Testis (tissue), 5 donors: ENCODE measurements at places on chromosomes 2 and 18.
A peak's percentile ranks its signal among the peaks of the same experiment; 100 is the strongest.

- DNase-seq: no peak
Measured at GRCh38 chr2:64501946-64502345, 22.2 kb upstream of the AFTPH start.

DNA sequence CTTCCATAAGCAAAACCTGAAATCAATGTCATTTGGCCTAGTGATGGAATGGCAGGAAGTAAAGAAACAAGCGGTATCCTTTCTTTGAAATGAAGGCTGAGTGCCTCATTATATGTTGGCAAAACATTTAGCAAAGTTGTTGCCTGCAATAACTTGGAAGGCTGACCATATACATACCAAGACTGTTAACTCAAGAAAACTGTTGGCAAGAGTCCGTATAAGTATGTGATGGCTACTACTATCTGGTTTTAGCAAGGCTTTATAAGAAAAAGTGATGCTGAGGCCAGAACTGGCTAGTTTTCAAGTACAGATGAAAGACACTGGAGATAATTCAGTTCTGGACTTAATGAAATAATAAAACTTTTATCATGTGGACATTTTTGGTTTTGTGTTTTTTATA is 356.2 kb downstream of the ZNF521 start:
- no peak for DNase-seq

GRCh38 chr2:61969376-61969775 is 63.9 kb downstream of the COMMD1 start:
- no peak for DNase-seq

DNA sequence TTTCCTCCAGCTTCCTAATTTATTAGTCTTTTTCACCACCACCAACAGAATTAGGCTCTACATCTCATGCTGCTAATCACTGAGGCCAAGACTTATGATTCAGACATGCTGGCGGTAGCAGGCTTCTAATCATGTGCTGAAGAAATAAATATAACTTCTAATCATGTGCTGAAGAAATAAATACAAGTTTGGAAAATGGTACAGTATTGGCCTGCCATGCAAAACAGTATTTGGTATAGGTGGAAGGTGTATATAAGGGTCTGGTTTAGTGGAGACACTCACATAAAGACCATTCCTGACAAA is 240.7 kb downstream of the TGIF1 start:
- DNase-seq: no peak

DNA sequence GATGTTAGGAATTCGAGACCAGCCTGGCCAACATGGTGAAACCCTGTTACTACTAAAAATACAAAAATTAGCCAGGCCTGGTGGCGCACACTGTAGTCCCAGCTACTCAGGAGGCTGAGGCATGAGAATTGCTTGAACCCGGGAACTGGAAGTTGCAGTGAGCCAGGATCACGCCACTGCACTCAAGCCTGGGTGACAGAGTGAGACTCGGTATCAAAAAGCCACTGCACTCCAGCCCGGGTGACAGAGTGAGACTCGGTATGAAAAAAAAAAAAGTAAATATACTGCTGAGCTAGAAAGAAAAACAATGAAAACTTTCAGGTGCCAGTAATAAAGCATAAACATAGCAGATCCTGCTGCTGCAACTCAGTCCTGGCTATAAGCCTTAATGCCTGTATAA is 73.5 kb downstream of the STRN start:
- DNase-seq: no peak

GRCh38 chr2:86301711-86302202 is 35.7 kb downstream of the REEP1 start:
- DNase-seq: no peak

DNA sequence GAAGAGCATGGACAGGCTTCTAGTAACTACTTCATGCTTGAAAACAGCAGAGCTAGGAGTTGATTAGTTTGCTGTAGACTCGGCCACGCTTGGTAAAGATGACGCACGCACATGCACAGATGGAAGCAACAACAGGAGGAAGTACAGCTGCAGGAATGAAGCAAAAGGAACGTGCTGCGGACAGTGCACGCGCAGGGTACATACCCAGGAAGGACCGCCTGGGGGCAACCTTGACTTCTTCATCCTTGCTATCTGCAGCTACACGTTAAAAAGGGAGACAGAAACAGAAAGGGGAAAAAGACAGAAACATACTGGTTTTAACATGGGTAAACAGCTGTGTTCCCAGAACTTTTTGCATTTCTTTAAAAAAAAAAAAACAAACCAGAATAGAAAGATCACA is 17.7 kb downstream of the SLC66A2 start:
- peak; percentile 15 for DNase-seq

DNA sequence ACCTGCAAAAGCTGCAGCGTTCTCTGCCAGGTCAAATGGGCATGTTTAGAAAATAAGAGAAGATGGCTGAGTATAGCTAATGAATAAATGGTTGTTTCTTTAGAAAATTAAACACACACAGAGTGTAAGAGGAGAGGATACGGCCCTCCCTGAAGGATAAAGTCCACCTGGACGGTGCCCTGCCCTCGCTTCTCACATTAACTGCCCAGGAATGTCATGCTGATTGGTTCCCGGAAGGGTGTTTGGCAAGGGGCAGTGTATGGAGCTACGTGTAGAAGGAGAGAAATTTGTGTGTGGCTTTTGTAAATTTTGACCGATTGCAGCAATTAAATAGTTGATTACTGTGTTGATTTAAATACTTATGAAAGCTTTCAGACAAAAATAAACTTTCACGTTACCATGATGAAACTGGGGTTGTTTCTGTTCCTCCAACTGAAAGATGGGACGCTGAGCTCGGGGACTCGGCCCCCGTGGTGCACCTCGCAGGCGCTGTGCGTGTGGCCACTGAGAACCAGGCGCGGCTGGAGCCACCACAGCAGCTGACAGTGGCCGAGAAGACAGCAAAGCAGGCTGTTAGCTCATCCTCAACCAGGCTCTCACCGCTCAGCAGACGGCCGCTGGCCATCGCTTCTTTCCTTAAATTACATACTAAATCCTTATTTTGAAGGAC is 22.7 kb downstream of the MPPE1 start:
- DNase-seq: no peak

DNA sequence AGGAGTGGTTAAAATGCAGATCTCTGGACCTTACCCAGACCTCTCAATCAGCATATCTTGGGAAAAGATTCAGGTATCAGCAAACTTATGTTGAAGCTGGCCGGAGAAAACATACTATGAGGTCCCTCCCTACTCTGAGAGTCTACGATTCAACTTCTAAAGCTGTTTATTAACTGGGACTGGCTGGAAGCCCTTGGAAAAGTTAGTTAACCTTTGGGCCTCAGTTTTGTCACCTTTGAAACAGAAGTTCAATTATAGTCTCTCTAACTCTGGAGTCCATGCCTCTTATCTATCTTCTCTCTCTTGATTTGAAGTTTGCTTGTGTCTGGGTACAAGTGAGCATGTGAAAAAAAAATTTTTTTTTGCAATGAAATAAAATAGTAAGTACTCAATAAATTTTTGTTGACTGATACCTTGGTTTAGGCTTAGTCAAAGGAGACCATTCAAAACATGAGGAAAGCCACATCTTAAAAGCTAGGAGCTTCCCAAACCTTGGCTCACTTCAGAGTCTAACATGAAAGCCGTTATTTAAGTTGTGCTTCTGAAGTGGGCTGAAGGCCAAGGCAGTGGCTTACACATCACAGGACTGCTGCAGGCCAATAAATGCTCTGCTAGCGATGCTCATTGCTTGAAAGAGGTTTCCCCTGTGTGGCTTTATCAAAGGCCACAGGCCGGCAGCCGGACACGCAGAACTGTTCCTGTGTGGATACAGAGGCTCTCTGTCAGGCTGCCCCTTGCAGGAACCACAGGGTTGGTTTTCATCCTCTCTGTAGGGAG is 110.6 kb upstream of the FAM136A start:
- DNase-seq: no peak

- no peak for DNase-seq
Measured at GRCh38 chr2:144254342-144255235, 265.3 kb downstream of the ZEB2 start.

GRCh38 chr2:144403933-144404332 is 116.0 kb downstream of the ZEB2 start:
- DNase-seq: peak; percentile 19

DNA sequence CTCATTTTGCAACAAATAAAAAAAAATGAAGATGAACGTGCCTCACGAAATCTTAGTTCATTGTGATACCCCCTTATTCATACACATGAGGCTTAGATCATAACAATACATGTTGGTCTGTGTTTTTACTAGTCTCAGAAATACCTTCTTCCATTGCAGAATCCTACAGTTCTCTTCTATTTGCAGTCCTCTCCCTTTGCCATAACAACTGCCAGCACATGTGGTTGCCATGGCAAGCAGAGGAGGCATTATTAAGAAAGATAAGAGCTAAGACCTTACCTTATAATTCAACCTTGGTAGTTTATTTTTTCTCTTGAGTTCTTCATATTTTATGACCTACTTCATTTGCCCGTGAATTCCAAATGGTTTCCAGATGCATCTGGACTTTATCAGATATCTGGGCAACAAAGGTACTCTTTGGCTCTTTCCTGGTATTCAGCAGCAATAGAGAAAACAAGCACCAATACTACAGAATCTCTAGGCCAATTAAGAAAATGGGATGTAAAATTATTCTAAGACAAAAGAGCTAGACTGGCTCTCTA is 524.0 kb downstream of the CMPK2 start:
- no peak for DNase-seq

- no peak for DNase-seq
Measured at GRCh38 chr2:182542501-182543258, 115.8 kb upstream of the PDE1A start.

- no peak for DNase-seq
Measured at GRCh38 chr2:71275939-71276310, 49.0 kb upstream of the PAIP2B start.

- DNase-seq: no peak
Measured at GRCh38 chr2:46198164-46198883, 98.9 kb upstream of the EPAS1 start.

DNA sequence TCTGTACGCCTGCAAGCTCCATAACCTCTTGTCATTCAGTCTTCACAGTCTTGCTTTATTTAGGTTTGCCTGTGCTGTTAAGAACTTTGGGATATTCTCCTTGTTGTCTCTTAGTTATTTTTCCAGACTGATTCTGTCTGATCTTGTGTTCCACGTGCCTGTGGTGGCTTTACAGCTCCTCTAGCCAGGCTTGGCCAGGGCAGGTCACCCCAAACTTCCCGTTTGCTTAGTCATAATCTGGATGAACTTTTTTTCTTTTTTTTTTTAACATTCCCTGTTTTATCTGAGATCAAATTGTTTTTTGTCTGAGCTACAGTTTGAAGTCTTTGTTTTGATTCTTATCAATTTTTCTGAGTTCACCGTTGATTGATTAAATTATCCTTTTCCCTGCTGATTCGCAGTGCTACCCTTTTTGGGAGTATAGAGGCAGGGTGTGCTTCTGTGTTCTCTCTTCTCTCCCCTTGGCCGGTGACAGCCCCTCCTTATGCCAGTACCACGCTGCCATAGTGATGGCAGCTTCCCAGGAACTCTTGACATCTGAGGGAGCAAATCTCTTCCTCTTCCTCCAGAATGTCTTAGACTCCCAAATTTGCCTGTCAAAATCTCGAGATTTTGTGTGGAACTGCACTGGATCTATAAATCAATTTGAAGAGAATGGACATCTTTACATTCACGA is 2.5 kb downstream of the SP100 start:
- no peak for DNase-seq

DNA sequence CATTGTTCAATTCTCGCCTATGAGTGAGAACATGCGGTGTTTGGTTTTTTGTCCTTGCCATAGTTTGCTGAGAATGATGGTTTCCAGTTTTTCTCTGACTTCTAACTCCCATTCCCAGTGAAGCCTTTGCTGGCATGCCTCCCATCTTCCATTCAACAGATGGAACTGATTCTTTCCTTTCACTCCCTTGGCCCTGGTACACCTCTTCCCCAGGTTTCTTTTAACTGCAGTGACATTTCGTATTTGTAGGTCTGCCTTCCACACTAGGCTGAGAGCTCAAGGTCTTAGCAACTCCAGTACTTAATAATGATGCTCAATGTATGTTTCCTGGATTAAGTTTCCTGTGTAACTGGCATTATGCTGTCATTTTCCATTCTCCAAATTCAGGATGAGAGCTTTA is 48.5 kb downstream of the GAREM1 start:
- no peak for DNase-seq

DNA sequence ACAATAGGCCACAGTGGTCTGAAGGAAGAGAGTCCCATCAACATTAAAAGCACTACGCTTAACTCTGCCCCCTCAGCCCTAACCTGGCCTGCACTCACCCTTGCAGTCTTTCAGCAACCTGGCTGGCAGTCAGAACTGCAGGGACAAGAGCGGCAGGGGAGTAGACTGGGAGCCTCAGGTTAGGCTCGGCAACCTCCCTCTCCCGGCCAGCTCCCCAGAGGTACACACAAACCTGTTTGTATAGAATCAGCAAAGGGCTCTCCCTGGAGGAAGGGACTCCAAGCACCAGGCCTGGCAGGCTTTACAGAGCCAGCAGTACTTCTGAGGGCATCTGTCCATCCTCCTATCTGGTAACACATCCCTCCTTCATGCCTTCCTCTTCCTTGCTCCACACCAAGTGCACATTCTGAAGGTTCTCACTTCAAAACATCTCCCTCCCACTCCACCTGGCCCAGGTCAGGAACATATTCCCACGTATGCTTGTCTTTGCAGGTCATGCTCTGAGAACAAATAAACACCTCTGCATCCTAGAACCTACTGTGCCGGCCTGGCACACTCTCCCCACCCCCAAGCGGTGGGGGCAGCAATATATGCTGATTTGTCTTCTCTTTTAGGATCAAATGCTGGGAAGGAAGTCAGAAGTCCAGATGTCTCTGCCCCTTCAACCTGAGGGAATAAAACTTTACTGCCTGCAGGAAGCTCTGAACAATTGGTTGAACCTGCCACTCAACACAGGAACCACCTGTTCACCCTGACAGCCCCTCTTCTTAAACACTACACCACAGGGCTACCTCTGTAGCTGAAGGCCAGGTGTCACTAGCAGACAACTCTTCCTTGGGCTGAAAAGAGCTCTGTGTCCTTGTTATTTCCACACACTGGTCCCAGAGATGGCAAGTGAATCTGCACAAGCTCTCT is 12.6 kb upstream of the SFXN5 start:
- no peak for DNase-seq

- no peak for DNase-seq
Measured at GRCh38 chr2:238938003-238938400, 90.1 kb downstream of the TWIST2 start.

DNA sequence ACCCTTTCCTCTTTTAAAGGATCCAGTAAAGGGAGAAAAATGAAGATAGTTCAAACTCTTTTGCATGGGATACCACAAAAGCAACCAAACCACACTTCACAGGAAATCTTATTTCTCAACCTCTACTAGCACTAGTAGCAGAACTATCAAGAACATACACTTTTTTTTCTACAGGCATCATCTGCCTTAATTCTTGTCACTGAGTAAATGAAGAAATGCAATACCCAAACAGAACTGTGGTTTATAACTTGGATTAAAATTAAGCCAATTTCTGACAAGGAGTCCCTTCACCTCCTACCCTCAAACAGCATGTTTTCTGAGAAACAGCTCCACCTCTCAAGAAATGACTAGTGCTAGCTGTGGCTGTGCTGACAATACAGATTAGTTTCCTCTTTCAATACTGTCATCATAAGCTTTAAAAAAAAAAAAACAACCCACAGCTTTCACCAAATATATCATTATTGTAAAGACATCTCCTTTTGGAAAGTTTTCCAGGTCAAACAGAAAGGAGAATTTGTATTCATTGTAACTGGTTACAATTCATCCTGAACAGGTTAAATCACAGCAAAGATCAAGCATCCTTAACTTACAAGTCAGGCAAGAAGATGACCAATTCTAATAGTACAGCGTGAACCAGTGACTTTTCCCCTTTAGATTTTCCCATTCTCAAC is 44.4 kb downstream of the PTPN2 start:
- DNase-seq: no peak
